ENCODE measurements at places on chromosomes 2 and 18. TPM values are rescaled to one million over a fixed set of nuclear protein-coding genes. Genes with fewer than 3 reads are reported as not detected.

CCDC195 gene
- total RNA-seq, result not detected

- DNase-seq, result no peak
Measured at GRCh38 chr2:110854355-110855081, 122.1 kb downstream of the ACOXL start.

DNA sequence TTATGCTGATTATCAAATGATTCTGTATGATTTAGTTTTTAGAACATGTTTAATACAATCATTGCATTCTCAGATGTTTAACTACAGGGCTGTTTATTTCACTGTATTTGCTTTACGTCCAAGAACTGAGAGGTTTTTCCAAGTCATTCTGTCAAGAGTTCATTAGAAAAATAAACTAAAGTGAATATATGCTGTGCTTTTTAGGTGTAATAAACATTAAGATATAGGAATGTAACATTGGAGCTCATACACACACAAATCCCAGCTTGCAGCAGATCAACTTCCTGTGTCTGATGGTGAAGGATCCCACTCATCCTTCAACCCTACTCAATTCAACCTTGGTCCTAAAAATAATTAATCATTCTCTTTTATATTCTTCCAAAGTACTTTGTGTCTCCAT is 285.0 kb downstream of the AFF3 start:
- DNase-seq, result no peak

GRCh38 chr2:189232759-189233406 is 53.3 kb upstream of the COL5A2 start:
- no peak for DNase-seq

- no peak for DNase-seq
Measured at GRCh38 chr2:204705243-204705932, 160.1 kb downstream of the PARD3B start.

GRCh38 chr2:1652034-1652790 is 92.1 kb downstream of the PXDN start:
- no peak for DNase-seq

- DNase-seq, result peak; percentile 94
Measured at GRCh38 chr2:65662654-65663432, 230.4 kb upstream of the SPRED2 start.

IER3IP1 gene
- 45.3 TPM for total RNA-seq

All from SJSA1 (cell line).